ENCODE measurements at places on chromosomes 16 and 17.
A peak's percentile ranks its signal among the peaks of the same experiment; 100 is the strongest.

DNA sequence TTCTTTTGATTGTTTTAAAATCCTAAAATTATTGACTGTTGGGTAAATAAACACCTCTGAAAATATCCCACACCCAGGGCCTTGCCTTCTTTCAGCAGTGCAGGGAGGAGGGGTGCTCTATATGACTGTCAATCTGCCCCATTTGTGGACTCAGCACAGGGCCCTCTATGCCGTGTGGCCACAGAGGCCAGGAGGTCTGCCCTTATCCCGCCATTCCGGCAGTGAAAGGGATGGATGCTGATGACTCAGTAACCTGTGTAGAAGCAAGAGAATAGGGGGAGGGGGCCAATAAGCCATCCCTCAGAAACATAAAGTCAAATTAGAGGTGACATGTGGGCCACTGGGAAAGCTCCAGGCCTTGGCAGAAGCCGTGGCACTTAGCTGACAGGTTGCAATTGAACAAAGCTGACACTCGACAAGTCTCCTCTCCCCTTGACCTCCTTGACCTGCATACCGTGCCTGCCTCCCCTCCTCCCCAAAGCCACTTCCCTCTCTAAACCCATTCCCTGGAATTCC is 281.4 kb upstream of the DYNLRB2 start:
- DNase-seq = peak; percentile 38

GRCh38 chr17:42647778-42648177 is 11.3 kb upstream of the TUBG2 start:
- no peak for DNase-seq

- DNase-seq = no peak
These were observed 638.2 kb upstream of the SOX9 start for GRCh38 chr17:71482625-71483024.

GRCh38 chr16:70388006-70388680 is 41.4 kb downstream of the DDX19A start:
- DNase-seq = no peak

Data from urothelium cell line (cell line).